Fibroblast of villous mesenchyme (primary cell): ENCODE measurements at places on chromosomes 3 and 15. TPM values are rescaled to one million over a fixed set of nuclear protein-coding genes. Genes with fewer than 3 reads are reported as not detected.

GOLGA8K gene
- not detected in 2 replicates for total RNA-seq

POPDC2 gene
- 1.3 TPM in 2 replicates for total RNA-seq

CHRM5 gene
- total RNA-seq = under 0.01 TPM in 2 replicates

PATL2 gene
- 0.86 and 0.97 TPM in 2 replicates for total RNA-seq

CISH gene
- 0.86 and 0.97 TPM in 2 replicates for total RNA-seq

FBXO40 gene
- under 0.01 TPM in 1 of 2 replicates, not detected in the other for total RNA-seq

GOLGA6D gene
- total RNA-seq = not detected in 2 replicates

PDZRN3 gene
- total RNA-seq = 32.5 and 33.7 TPM in 2 replicates

GLDN gene
- 0.32 and 0.43 TPM in 2 replicates for total RNA-seq

PLIN1 gene
- under 0.01 and 0.43 TPM in 2 replicates for total RNA-seq

ENTPD3 gene
- under 0.01 TPM in 1 of 2 replicates, not detected in the other for total RNA-seq

LRRN1 gene
- under 0.01 TPM in 2 replicates for total RNA-seq

NPAP1 gene
- not detected in 2 replicates for total RNA-seq

DHX36 gene
- 34.1 and 57.4 TPM in 2 replicates for total RNA-seq

SPTSSB gene
- total RNA-seq = not detected in 2 replicates

SKOR1 gene
- total RNA-seq = 0.32 TPM in 1 of 2 replicates, not detected in the other

SLC9C1 gene
- under 0.01 TPM in 1 of 2 replicates, not detected in the other for total RNA-seq

SLC27A2 gene
- under 0.01 TPM in 2 replicates for total RNA-seq

GRAMD1C gene
- total RNA-seq = 2.2 and 2.3 TPM in 2 replicates

SLC15A2 gene
- under 0.01 and 0.43 TPM in 2 replicates for total RNA-seq

DPPA4 gene
- total RNA-seq = not detected in 2 replicates

ZNF80 gene
- total RNA-seq = under 0.01 TPM in 1 of 2 replicates, not detected in the other

USP4 gene
- 21.6 and 23.3 TPM in 2 replicates for total RNA-seq

AADACL2 gene
- total RNA-seq = not detected in 2 replicates

BCHE gene
- total RNA-seq = 1.6 and 2.6 TPM in 2 replicates

OSTN gene
- total RNA-seq = not detected in 2 replicates

ITIH4 gene
- total RNA-seq = 0.32 and 1.3 TPM in 2 replicates

IQCH gene
- 2.6 and 4.7 TPM in 2 replicates for total RNA-seq

C15orf62 gene
- total RNA-seq = under 0.01 TPM in 1 of 2 replicates, not detected in the other

C3orf62 gene
- 1.3 and 2.3 TPM in 2 replicates for total RNA-seq

SLC38A3 gene
- total RNA-seq = not detected in 2 replicates

TSEN2 gene
- total RNA-seq = 8.4 and 17.3 TPM in 2 replicates

LAMB2 gene
- total RNA-seq = 369 and 378 TPM in 2 replicates

ROPN1B gene
- 0.43 TPM in 1 of 2 replicates, not detected in the other for total RNA-seq

GDPGP1 gene
- total RNA-seq = 5.2 and 5.6 TPM in 2 replicates

TRPM1 gene
- under 0.01 TPM in 1 of 2 replicates, not detected in the other for total RNA-seq

TRH gene
- total RNA-seq = not detected in 2 replicates

CKMT1A gene
- total RNA-seq = not detected in 2 replicates

IQCB1 gene
- 17.7 and 18.1 TPM in 2 replicates for total RNA-seq

GPR171 gene
- total RNA-seq = not detected in 2 replicates

ANKUB1 gene
- total RNA-seq = not detected in 2 replicates

TRIM71 gene
- total RNA-seq = not detected in 2 replicates

SNUPN gene
- 18.7 and 28.1 TPM in 2 replicates for total RNA-seq

SLC28A2 gene
- total RNA-seq = not detected in 2 replicates

SHF gene
- 2.3 and 2.6 TPM in 2 replicates for total RNA-seq

C3orf49 gene
- not detected in 2 replicates for total RNA-seq
